ENCODE measurements at places on chromosomes 4 and X.

- DNase-seq: peak; percentile 74
These were observed 60.5 kb downstream of the TBC1D14 start for GRCh38 chr4:6969826-6970800.

- DNase-seq: no peak
These were observed 538.7 kb upstream of the PCDH7 start for GRCh38 chr4:30181512-30181911.

GRCh38 chr4:74618659-74619058, 173.7 kb downstream of the AREG start:
- no peak for DNase-seq

GRCh38 chr4:26173619-26174018, 147.2 kb upstream of the RBPJ start:
- no peak for DNase-seq

- no peak for DNase-seq
These were observed 133.6 kb upstream of the CPEB2 start for GRCh38 chr4:14868426-14869395.

- no peak for DNase-seq
These were observed 51.0 kb downstream of the DHX15 start for GRCh38 chr4:24533364-24533763.

- no peak for DNase-seq
These were observed 32.2 kb upstream of the GATB start for GRCh38 chr4:151792995-151793394.

DNA sequence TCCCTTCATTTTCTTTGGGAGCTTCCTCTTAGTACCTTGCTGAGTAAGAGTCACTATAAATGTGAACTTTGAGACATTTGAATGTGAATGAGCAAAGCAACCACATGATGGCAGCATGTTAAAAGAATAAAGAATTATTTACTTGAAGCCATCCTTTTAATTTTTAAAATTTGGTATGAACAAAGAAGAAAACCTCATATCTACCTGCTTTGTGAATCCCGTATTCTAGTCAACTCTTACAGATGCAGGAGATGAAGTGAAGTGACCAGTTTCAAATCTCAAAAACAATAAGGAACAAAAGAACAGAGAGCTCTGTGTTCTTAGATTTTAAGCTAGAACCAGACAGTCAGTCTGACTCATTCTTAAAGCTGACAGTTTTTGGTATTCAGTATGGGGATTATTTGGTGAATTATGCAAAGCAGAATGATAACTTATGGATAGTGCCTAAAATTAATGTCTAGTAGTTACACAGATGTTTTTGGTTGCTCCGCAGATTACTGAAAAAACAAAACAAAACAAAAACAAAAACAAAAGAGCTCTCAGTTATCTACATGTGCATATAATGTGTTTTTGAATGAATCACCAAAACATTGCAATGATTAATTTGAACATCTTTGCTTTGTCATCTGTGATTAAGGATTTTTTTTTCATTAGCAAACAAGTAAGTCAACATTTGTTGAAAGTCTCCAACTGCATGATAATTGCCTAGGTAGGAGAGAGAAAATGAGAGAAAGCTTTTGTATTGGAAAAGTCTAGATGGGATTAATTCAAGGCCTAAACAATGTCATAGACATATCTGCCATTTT, 48.2 kb upstream of the H2AZ1 start:
- peak; percentile 25 for DNase-seq

- no peak for DNase-seq
These were observed 711.3 kb upstream of the AMOT start for GRCh38 chrX:113551919-113552318.

GRCh38 chr4:78409612-78410202, 141.9 kb upstream of the ANXA3 start:
- no peak for DNase-seq

- DNase-seq: peak; percentile 42
These were observed 71.8 kb downstream of the SUPT20HL2 start for GRCh38 chrX:24241822-24242648.

DNA sequence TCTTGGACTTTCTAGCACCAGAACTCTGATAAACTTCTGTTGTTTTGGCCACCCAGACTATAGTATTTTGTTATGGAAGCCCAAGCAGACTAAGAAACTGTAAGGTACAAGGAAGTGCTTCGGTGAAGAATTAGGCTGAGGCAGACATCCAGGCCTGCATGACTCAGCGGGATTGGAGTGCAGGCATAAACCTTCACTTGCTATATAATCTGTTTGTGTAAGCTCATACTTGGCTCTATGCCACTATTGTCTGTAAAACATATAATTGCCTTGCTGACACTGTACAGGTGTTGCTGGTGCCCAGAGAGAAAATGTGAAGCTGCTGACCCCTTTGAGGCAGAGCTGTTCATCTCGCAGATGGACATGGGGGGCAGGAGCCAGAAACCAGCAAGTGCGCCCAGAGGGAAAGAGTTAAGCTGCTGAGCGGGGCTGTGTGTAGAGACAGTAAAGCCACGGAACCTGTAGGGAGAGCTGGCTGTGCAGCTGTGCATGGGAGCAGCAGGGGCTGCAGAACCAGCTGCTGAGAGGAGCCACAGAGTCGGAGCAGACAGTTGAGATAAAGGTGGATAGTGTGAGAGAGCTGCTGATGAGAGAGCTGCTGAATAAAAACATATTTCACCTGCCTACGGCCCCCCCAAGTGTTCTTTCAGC, 96.2 kb downstream of the RBM46 start:
- no peak for DNase-seq

DNA sequence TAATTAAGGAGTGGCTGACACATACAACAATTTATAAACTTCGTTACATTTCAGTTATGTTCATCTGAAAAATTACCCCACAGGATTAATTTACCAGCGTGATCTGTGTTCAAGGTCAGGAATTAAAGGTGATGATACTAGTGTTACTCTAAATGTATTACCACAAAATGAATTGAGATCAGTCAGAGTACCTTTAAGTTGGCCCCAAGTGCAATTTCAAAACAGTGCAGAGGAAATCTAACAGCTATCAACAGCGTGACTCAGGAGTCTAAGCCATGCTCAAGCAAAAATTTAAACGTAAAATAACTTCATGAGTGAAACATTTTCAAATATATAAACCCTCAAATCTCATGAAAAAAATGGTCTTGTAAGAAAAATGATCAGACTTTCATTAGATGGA, 18.7 kb downstream of the ANTXR2 start:
- DNase-seq: no peak

- no peak for DNase-seq
These were observed 172.7 kb upstream of the LNX1 start for GRCh38 chr4:53763813-53764597.

- no peak for DNase-seq
These were observed 31.3 kb upstream of the ANAPC4 start for GRCh38 chr4:25345744-25346143.

DNA sequence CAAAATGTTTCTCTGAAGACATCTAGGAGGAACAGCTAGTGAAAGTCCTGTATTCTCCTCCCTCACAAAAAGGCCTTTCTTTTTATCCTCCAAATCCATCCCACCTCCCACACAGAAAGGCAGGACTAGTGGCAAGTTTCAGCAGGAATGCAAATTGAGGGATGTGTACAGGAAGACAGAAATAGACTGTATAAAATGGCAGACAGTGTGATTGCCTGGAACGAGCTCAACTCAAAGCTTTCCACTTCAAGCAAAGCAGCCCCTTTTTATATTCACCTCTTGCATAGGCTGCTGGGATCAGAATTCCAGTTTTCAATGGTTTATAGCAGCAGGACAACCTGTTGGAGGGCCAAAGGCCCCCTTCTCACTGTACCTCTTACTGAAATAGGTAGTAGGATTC, 57.5 kb downstream of the DCX start:
- no peak for DNase-seq

GRCh38 chr4:153207567-153207966, 3.3 kb downstream of the TRIM2 start:
- DNase-seq: no peak

GRCh38 chrX:19660604-19661255, 145.4 kb upstream of the MAP3K15 start:
- no peak for DNase-seq

GRCh38 chr4:153207027-153207426, 2.8 kb downstream of the TRIM2 start:
- DNase-seq: no peak

DNA sequence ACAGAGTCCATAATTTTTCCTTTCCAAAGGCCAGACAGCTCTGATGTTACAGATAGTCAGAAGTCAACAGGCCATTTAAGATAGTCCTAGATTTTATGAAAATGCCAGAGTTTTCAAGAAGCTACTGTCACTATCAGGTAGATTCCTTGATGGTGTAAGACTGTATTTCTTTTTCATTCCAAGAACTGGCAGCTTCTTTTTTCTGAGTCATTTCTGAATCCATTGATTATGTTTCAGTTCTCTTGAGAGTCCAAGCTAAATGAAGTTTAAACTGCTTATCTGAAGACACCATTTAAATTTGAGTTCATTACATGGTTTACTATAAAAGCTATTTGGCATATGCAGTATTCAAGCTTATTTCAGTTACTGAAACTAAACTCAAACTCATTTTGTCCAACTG, 44.6 kb downstream of the RASSF6 start:
- no peak for DNase-seq

DNA sequence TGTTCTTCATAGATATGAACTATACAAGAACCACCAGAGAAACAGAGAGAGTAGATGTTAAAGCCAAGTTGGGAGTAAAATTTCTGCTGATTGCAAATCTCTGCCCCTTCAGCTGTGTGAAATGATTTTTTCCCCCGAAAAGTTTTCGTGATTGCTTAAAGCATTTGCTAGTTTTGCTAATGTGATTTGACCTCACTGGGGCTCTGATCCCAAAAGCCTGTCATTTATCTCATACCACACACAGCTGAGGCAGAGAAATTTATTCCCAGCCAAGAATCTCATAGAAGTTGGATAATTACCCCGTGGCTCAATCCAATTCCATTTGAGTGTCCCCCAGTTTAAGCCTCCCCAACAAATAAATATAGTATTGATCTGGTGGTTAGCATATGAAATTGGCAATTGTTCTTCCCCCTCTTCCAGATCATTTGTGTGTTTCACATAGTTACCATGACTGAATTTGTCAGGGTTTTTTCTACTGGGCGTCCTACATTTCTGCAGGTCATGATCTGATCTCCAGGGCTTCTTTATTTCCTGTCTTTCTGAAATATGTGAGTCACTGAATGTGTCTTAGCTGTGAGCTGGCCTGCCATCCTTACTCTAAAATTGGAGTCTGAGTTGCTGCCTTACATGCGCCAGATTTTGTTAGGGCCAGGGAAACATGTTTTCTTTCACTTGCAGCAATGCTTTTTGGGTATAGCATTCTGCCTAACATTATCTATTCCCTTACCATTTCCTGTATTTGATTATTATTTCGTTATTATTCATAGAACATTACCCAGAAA, 167.5 kb upstream of the FRMPD4 start:
- no peak for DNase-seq

GRCh38 chrX:44876086-44876485, 3.1 kb downstream of the KDM6A start:
- no peak for DNase-seq

DNA sequence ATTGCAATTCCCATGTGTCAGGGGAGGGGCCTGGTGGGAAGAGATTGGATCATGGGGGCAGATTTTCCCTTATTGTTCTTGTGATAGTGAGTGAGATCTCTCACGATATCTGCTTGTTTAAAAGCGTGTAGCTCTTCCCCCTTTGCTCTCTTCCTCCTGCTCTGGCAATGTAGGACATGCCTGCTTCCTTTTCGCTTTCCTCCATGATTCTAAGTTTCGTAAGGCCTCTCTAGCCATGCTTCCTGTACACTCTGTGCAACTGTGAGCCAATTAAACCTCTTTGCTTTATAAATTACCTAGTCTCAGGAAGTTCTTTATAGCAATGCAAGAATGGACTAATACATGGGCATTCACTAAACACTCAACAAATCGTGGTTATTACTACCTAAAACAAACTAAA, 37.2 kb upstream of the PAPSS1 start:
- no peak for DNase-seq
